ENCODE measurements at places on chromosomes 3 and 15.

GRCh38 chr15:33215941-33216872, 21.7 kb upstream of the FMN1 start:
- no peak for DNase-seq

DNA sequence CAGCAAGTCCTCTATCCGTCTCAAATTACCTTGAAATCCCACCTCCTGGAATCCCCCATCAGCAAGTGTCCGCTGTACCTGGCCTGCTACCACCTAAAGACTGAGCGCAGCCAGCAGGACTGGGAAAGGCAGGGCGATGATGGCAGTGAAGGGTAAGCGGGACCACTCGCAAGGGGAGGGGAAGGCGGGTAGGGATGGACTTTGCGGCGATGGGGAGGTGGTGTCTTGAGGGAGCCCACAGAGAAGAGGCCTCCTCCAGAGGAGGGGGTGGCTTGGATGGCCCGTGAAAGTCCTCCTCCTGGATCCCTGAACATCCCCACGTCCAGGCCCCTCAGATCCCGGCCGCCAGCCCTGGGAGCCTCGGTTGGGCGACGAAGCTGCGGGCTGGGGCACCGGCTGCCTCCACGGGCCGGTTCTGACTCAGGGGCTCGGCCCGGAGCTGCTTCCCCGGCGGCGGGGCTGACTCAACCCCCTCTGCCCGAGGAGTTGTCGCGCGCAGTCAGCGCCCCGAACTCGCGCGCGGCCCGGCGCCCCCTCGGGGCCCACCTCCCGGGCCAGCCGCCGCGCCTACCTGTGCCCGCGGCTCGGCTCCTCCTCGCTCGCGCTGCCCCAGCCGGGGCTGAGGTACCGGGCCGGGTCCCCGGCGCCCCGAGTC, 512 bp downstream of the LARP6 start:
- no peak for DNase-seq

DNA sequence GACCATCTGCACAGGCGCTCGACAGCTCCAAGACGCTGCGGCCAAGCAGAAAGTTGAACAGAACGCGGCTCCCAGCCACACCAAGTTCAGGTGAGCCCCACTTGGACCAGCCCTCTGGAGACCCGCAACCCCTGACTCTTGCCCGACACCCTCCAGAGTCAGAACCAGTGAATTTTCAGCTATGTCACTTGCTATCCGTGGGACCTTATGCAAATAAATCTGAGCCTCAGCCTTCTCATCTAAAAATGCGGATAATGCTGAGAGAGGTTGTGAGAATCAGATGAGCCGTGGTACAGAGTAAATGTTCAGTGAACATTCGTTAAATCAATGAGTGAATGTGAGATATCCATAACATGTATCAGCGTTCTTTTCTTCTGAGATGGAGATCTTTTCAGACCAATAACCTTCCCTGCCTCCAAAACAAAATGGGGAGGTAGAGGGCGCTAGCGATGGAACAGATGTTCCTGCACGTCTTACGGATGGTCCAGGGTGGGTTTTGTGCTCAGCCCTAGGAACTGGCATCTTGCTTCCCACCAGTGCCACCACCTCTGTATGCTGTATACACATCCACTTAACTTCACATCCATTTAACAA, 524 bp downstream of the MRPS11 start:
- no peak for DNase-seq

- no peak for DNase-seq
Measured at GRCh38 chr15:63066272-63066671, 23.7 kb downstream of the TPM1 start.

GRCh38 chr15:93479715-93480114, 390.7 kb upstream of the RGMA start:
- DNase-seq: peak; percentile 65

DNA sequence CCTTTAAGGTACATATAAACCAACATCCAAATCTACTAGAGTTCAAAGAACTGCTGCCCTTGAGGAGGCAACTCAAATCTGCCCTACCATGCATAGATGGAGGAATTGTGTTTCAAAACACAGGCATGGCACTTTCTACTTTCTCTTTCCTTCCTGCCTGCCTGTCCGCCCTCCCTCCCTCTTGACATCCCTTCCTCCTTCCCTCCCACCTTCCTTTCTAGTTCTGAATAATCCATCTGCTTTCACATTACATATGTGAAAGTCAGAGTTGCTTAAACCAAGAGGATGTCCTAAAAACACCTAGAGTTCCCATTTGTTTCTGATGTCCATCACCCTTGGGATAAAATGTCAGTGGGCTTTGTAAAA, 537.6 kb downstream of the FOXP1 start:
- no peak for DNase-seq

DNA sequence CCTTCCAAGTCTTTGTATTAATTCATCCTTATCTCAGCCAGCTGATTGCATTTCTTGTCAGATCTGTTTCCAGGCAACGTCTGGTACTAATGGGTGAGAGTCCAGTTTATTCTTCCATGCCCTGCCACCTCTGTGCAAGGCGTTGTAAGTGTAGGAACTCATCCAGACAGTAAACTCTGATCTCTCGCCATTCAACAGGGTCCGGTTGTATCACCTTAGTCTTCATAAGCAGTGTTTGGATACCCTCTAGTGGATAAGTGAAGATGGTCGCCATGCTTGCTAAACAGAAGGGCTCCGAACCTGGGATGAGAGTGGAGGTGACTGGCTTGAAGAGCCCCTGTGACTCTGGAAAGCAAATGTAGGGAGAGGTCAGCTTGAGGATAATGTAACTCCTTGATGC, 51.6 kb upstream of the CMTM7 start:
- DNase-seq: no peak

DNA sequence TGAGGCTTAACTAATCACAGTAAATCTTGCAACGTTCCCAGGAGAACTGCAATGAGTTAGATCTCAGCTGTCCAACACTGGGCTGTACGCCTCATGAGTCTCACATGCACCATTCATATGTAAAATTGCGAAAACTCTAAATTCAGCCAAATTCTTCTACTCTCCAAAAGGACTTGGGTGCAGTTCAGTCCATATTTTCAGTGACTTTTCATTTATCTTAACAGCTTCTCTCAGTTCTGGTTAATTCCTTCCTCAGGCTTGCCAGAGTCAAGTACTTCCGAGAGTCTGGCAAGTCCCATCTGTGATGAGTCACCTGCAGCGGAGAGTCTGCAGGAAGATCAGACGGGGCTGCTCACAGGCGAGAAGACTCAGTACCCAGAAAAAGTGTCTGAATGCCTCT, 11.5 kb downstream of the CCDC80 start:
- peak; percentile 52 for DNase-seq

- no peak for DNase-seq
Measured at GRCh38 chr3:81095956-81096355, 665.5 kb downstream of the GBE1 start.

- DNase-seq: no peak
Measured at GRCh38 chr15:99504823-99505551, 60.8 kb upstream of the MEF2A start.

DNA sequence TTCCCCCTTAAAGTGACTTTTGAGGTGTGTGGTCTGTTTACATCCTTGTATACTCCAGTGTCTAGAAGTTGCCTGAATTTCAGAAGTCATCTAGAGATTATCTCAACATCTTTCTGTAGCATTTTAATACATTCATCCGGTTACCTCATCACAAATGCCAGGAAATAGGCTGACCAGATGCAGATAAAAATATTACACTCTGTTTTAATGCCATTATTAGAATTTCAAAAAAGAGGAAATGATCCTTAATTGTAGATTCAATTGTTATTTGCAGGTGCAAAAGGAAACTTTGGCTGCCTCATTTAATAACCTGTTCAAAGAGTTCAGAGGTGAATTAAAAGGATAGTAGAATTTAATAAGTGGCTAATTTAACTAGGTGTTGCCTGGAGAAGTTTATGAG, 290.9 kb downstream of the C3orf38 start:
- no peak for DNase-seq

GRCh38 chr3:164927728-164928127, 150.6 kb downstream of the SI start:
- no peak for DNase-seq

GRCh38 chr3:62873451-62873760, 1.8 kb downstream of the CADPS start:
- no peak for DNase-seq

DNA sequence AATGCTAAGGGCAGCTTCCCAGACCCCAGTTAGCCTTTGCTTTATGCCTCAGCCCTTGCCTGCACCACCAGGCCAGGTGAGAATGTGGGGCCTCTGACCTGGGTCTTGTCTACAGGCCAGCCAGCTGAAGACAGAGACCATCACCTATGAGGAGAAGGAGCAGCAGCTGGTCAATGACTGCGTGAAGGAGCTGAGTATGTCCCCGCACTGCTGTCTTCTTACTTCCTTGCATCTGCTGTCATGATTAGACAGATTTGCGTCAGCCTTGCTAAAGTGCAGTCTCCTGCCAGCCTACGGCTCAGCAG, 74.6 kb downstream of the CCK start:
- DNase-seq: no peak

DNA sequence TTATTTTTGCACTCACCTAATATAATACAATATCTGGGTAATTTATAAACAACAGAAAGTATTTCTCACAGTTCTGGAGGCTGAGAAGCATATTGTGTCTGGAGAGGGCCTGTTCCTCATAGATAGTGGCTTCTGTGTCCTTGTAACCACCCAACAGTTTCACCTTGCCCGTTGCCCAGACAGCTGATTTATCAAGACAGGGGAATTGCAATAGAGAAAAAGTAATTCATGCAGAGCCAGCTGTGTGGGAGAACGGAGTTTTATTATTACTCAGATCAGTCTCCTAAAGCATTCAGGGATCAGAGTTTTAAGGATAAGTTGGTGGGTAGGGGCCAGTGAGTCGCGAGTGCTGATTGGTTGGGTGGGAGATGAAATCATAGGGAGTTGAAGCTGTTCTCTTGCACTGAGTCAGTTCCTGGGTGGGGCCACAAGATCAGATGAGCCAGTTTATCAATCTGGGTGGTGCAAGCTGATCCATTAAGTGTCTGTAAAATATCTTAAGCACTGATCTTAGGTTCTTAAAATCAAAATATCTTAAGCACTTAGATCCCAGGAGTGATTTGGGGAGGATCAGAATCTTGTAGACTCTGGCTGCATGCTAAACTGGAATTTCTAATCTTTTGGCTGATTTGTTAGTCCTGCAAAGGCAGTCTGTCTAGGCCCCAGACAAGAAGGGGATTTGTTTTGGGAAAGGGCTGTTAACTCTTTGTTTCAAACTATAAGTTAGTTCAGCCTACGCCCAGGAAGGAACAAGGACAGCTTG, 33.9 kb upstream of the C15orf39 start:
- no peak for DNase-seq

DNA sequence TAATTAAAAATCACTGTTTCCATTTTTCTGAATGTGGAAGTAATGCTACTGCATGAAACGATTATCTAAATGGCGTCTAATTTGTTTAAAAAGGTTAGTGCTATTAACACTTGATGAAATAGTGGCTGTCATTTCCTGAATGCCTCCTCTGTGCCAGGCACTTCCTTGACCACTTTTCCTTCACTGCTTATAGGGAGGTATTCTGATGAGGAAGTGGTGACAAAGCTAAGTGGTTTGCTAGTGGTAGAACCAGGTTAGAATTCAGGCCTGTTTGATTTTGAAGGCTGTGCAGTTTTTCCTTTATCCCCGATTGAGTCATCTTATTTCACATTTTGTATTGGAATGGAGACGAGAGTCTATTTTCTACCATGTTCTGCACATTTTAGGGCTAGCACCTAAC, 119.0 kb downstream of the USP13 start:
- DNase-seq: no peak

GRCh38 chr3:147812186-147812911, 403.2 kb downstream of the ZIC1 start:
- DNase-seq: no peak

- no peak for DNase-seq
Measured at GRCh38 chr3:69941037-69941436, 58.5 kb upstream of the SAMMSON start.

- DNase-seq: no peak
Measured at GRCh38 chr15:62888623-62889022, 153.9 kb upstream of the TPM1 start.

DNA sequence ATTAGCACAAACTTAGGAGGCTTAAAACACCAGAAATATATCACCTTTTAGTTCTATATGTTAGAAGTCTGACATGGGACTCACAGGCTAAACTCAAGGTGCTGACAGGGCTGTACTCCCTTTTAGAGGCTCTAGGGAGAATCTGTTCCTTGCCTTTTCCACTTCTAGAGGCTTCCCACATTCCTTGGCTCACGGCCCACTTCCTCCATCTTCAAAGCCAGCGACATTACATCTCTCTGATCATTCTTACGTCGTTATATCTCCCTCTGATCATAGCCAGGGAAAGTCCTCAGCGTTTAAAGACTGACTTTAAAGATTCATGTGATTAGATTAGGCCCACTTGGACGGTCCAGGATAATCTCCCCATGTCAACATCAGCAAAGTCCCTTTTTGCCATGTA, 166.3 kb downstream of the GREM1 start:
- DNase-seq: no peak

DNA sequence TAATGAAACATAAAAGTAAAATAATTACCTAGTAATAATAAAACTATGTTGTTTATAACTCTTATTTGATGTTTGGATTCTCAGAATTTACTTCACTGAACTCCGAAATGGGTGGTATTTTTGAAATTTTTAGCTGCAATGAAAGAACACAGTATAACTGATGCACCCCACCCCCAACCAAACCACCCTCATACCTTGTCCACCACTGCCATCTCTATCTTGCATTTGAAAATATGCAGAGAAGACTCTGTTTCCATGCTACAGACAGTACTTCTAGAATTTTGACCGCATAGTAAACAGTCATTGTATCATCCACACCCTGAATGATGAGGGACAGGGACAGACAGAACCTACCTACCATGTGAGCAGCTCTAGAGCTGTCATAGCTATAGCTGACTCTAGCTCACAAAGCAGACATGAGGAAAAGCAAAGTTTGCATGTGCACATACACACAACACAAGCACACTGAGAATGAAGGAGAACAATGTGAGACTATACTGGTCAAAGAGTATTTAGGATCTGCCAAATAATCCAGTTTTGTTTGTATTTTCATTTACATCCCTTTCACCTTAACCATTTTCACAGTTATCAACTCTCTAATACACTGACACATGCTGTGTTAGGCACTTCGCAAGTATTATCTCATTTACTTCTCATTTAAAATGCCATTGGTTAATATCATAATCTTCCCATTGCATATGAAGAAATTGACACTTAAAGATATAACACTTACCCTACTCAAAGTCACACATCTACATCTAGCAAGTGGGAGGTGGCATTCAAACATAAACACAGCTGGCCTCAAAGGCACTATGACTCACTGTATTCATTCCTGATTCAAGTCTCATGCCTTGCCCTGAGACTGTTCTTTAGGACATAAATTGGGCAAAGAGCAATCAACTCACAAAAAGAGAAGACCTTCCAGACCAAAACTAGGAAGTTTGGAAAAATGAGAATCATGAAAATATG, 1014.7 kb upstream of the CFAP20DC start:
- no peak for DNase-seq

GRCh38 chr3:127849368-127849767, 27.1 kb upstream of the MGLL start:
- no peak for DNase-seq
